ENCODE measurements at places on chromosomes 11 and 22. TPM values are rescaled to one million over a fixed set of nuclear protein-coding genes. Genes with fewer than 3 reads are reported as not detected.

Gene TTC9C
- 32.8 TPM for total RNA-seq

Gene LINC01488
- not detected for total RNA-seq

GRCh38 chr11:76885390-76886097 is 24.8 kb downstream of the ACER3 start:
- peak; percentile 83 for DNase-seq

GRCh38 chr11:6531267-6531752 is 34.2 kb downstream of the DNHD1 start:
- peak; percentile 20 for DNase-seq

DNA sequence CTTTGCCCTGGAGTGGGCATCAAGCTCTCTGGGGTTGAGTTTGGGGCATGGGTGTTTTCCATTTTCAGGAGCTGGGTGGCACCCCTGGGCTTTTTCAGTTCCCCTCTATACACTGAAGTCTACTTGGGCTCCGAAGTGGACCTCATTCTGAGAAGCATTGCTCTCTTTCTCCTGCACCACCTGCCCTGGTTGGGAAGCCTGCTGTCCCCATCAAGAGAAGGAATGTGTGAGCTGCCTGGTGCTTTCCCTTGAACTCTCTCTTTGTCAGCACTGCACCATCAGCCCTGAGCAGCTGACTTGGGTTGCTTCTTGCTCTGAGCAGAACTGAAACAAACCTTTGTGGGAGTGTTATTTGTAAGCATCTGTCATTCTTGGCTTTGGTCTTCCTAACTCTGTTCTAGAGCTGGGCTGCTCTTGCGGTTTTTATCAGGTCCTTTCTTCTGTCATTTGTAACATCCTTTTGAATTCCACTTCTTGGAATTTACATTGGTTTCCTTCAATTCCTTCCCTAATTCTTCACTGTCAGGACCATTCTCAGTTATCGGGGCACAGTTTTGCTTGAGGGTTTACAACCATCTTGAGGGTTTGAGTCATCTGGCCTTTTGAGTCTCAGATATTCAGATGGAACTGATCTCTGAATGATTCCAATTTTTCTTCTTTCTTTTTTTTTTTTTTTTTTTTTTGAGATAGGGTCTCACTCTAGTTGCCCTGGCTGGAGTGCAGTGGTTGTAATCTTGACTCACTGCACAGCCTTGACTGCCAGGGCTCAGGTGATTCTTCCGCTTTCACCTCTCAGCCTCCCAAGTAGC is 20.5 kb downstream of the UBE2L3 start:
- no peak for DNase-seq

GRCh38 chr11:12818333-12819015 is 144.3 kb downstream of the TEAD1 start:
- no peak for DNase-seq
